Spinal cord (tissue), 10 donors: ENCODE measurements at places on chromosomes 5 and 9.
A peak's percentile ranks its signal among the peaks of the same experiment; 100 is the strongest.

GRCh38 chr5:10339058-10339811 lies 14.3 kb upstream of the MARCHF6 start:
- peak; percentile 82 for DNase-seq

DNA sequence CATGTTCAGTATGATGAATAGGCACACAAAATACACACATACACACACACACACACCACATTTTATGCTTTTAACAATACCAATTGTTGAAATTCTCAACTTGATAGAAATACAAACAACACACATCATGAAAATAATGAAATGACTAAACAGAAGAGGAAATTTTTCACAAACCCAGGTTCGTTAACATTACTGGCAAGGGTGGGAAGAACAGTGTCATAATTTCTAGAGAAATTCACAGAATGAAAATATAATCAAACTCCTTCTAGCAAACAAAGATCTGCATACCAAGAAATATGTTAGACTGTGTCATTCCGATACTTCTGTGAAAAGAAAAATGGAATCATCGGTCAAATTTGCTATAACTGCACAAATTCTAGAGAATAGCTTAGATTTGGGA lies 41.9 kb downstream of the ST8SIA4 start:
- DNase-seq = no peak

- DNase-seq = no peak
These were observed 10.7 kb downstream of the SLC35A4 start for GRCh38 chr5:140575309-140575708.

- DNase-seq = peak; percentile 87
These were observed 87.7 kb downstream of the ENTREP1 start for GRCh38 chr9:69412741-69413150.

GRCh38 chr9:72396247-72397091 lies 31.5 kb upstream of the ZFAND5 start:
- DNase-seq = no peak

DNA sequence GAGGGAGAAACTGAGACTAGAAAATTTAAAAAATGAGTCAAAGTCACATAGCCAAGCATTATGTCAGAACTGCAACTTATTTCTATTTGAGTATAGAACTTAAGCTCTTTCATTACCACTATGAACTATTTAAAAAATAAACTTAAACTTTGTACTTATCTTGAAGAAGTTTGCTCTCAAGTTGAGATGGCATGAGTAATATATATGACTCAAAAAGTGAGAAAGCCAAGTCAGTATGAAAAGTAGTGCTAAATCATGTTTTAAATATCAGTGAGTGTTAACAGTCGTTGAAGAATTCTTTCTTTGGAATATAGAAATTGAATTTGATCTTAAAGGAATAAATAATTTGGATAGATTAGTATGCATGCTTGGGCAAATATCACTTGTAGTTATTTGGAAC lies 36.3 kb upstream of the CDH10 start:
- no peak for DNase-seq
